ENCODE measurements at places on chromosomes 4 and X.

DNA sequence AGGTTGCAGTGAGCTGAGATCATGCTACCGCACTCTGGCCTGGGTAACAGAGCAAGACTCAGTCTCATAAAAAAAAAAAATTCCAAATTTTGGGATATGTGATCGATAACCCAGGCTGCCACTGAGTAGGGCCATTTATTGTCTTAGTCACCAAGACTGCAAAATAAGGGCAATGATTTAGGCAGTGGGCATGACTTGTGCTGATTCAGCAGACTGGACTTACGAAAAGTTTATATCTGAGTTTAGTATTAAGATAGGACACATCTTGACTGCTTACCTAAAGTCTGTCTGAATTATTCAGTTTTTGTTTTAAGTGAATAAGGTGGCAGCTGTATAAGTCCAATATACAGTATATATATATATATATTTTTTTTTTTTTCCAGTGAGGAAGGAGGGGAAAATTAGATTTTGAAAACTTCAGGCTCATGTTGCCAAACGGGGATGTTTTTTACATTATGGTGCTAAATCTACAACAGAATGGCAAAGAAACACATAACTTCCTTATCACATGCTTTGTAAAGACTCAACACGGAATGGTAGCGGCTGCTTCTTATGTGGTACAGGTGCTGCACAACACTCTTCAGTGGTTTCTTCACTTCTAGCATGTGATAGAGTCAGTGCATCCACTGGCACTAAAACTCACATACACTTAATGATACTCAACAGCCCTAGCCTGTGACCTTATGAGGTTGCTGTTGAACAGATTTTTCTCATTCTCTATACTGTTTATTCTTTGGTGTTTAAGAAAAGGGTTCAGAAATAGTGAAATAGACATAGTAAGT is 6.5 kb downstream of the TEX13D start:
- no peak for DNase-seq

GRCh38 chr4:25663781-25664180 is 8.1 kb downstream of the SLC34A2 start:
- no peak for DNase-seq

GRCh38 chr4:170014359-170015011 is 11.7 kb downstream of the MFAP3L start:
- DNase-seq: no peak

GRCh38 chr4:14070289-14070880 is 442.9 kb upstream of the BOD1L1 start:
- DNase-seq: no peak

GRCh38 chrX:101210630-101211029 is 9.0 kb upstream of the DRP2 start:
- peak; percentile 1 for DNase-seq

DNA sequence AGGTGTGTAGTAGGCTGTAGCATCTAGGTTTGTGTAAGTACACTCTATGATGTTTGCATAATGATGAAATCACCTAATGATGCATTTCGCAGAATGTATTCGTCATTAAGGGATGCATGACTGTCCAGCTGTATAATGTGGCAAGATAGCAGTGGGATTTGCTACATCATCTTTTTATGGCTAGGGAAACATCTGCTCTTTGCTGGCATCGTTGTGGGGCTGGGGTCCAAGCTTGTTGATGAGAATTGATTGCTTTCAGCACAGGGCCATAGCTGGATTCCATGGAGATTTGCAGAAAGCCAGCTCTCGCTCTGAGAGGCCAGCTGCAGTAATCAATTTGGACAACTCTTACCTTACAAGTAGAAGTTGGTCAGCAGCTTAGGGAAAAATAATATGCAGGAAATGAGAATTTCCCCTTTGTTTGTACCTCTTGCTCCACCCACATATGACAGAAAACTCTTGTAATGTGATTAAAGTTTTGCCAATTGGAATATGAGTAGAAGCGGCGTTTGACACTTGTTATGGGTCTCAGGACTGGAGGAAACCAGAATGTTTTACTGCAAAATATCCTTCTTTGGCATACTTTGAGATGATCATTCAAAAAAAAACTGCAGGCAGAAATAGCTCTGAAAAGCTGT is 310.5 kb downstream of the RAPGEF2 start:
- DNase-seq: no peak

DNA sequence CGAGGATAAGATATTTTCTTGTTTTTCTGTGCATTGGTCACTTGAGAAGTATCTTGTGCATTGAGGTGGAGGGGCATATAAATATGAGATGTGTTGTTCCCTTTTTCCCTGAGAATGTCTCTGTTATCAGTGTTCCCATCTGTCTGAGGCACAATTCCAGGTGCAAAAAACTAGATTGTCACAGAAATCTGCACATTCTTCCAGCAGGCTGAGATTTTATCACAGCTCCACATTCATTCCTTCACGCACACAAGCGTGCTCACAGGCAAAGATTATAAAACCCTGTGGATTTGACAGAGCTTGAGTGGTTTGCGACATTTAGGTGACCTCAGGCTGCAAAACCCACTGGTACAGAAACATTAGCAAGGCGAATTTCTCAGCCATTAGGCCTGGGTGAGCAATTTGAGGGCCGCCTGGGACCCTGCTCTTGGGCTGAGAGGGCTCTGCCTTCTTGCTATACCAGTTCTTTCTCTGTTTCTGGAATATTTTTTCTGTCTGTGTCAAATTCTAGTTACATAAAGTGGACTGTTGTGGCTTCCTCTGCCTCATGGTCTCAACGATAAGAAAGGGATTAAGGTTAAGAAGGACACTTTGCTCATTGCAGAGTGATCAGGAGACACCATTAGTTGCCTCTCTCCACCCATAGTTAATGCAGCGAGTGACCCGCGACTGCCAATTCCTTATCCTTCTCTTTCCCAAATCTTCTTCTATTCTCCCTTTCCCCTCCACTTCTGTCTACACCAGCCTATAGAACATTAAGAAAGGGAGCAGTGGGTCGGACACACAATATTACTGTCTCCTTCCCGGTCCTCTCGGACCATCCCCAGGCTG is 86.7 kb upstream of the C1QTNF7 start:
- no peak for DNase-seq

DNA sequence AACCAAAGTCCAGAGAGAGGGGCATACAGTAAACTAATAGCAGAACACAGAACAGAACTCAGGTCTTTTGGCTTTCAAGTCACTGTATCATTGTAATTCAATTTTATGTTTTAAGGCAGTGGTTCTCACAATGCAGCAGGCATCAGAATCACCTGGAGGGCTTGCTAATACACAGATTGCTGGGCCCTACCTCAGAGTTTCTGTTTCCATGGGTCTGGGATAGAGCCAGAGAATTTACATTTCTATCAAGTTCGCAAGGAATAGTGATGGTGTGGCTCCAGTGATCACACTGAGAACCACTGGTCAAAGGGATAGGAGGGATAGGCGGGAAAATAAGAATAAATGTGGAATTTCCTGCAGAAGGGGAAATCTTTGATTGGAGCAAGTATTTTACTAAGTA is 36.7 kb downstream of the LANCL3 start:
- no peak for DNase-seq

GRCh38 chrX:64395568-64395929 is 297 bp upstream of the MTMR8 start:
- DNase-seq: no peak

- DNase-seq: no peak
These were observed 27.4 kb upstream of the GPR174 start for GRCh38 chrX:79117078-79117477.

DNA sequence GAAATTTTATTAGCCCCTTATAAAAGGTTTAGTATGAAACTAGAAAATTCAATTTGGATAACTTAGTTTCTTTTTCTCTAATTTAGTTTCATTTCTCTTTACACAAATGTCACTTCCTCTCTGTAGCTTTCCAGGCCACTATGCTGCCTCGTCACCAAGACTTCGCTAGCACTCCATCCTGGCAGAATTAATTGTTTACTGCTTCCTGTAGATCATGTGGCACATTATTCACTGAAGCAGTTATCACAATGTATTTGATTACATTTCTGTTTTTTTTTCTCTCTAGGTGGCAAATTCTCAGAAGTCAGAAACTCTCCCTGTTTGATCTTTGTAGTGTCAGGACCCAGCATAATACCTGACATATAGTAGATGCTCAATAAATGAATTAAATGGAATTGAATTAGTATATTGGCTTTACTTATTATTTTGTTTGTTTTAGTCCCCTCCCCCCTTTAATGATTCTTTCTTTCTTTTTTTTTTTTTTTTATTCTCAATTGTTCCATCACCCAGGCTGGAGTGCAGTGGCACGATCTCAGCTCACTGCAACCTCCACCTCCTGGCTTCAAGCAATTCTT is 9.3 kb upstream of the SAT1 start:
- DNase-seq: no peak

- DNase-seq: no peak
These were observed 280.4 kb downstream of the CFAP47 start for GRCh38 chrX:36199928-36200327.

- no peak for DNase-seq
These were observed 18.4 kb upstream of the FAM47E start for GRCh38 chr4:76233083-76233482.

DNA sequence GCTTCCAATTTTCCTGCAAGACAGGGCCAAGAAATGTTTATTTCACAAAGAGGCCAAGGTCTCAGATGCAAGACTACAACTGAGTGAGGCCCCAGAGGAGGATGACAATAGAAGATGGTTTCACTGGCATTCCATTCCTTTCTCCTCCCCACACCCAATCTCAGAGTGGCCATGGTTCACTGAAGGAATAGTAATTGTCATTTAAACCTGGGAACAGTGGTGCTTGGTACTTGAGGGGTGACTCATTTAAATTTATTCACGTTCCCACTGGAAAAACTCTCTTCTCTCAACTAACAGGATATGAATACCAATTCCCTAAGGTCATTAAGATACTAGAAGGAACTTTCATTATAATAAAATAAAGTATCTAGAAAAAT is 35.3 kb upstream of the CXCL8 start:
- DNase-seq: no peak

DNA sequence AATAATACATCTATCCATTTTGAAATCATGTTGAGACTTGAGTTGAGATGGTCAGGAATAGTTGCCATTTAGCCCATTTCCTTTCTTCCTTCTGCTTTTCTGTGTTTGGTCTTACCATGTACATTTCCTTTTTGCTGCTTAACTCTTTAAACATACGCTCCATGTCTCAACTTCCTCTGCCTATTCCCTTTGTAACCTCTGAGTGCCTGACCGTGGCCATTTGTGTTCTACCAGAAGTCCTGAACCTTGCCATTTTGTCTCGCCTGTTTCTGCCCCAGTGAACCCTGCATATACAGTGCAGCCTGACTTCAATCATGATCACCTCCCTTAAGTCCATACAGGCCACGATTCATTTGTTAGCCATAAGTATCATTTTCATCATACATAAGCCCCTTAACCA is 169.0 kb downstream of the RAPGEF2 start:
- DNase-seq: no peak

DNA sequence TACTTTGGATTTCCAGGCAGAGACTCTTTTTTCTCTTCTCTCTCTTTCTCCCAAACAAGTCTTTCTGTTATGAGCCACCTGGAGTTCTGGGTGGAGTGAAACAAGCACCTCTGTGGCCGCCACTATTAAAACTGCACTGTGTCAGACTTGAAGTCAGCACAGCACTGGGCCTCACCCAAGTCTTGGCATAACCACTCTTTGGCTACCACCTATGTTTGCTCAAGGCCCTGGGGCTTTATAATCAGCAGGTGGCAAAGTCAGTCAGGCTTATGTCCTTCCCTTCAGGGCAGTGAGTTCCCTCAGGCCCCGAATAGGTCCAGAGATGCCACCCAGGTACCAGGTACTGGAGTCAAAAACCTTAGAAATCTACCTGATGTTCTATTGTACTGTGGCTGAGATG is 52.4 kb downstream of the ITIH6 start:
- no peak for DNase-seq

- no peak for DNase-seq
These were observed 350.1 kb downstream of the GRXCR1 start for GRCh38 chr4:43242606-43243005.

DNA sequence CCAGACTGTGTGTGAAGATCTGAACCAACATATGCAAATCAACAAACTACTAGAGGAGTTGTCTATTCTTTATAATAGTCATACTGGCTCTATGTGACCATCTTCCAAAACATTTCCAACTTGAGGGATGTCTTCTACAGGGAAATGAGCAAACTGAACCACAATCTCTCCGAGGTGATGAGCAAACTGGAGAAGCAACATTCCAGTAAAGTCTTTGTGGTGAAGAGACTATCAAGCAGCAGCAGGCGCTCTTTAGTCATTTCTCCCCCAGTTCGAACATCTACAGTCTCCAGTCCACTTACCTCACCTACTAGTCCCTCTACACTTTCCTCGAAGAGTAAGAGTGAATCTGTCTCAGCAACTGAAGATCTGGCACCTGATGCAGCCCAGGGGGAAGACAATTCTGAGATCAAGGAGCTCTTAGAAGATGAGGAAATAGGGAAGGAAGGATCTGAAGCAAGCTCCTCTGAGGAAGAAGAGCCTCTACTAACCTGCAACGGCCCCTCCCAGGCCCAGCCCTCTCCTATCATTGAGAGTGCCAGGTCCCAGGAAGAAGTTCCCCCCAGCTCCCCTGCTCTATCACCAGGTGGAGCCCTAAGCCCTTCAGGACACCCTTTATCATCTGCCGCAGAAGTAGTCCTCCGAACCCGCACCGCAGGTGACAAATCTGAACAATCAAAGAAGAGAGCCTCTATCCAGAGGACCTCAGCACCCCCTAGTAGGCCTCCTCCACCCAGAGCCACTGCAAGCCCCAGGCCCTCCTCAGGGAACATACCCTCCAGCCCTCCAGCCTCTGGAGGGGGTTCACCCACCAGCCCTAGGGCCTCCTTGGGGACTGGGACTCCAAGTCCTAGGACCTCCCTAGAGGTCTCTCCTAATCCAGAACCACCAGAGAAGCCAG is 98.1 kb downstream of the HNRNPD start:
- DNase-seq: no peak

DNA sequence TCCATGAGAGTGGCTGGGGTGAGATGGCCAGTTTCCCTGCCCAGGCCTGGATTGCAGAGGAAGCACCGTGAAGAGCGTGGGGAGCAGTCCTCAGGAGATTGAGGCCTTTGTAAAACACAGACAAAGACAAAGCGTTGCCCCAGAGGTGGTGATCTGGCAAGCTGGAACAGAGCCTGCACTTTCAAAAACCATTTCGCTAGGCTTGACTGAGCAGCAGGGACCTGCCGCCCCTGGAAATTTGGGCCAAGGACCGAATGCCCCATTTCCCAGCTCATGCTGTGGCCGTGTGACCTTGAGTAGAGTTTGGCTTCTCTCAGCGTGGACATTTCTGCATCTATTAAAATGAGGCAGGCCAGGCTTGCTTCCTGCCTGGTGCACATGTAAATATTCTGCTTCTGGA is 381.4 kb downstream of the BCOR start:
- no peak for DNase-seq

Data from NCI-H1694 treated with DMSO at 0.1 percent for 48 hours (cell line).